ENCODE measurements at places on chromosomes 3 and 15.

DNA sequence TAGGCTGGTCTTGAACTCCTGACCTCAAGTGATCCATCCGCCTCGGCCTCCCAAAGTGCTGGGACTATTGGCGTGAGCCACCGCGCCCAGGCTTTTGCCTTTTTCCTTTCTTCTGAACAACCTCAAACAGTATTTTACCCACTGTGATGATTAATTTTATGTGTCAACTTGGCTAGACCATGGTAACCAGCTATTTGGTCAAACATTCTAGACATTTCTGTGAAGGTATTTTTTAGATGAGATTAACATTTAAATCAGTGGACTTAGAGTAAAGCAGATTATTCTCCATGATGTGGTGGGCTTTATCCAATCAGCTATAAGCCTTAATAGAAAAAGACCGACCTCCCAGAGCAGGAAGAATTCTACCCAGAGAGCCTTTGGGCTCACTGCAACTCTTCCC, 6.0 kb downstream of the SPATA12 start:
- DNase-seq = no peak

DNA sequence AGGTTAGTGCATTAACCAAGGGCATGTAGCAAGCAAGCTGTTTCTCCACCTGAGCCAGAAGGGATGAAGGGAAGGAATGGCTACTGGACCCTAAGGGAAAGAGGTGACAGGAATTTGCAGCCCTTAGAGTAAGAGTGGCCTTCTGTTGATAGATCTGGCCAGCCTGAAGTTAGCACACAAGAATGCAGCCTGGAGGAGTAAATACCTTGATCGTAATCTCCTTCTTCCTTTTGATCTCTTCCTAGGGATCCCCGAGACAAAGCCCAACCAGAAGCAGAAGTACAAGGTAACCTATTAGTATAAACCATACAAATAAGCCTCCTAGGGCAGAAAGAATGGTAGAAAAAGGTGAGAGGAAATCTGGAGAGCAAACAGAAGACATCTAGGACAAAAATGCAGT, 134.6 kb downstream of the ATP8B4 start:
- no peak for DNase-seq

DNA sequence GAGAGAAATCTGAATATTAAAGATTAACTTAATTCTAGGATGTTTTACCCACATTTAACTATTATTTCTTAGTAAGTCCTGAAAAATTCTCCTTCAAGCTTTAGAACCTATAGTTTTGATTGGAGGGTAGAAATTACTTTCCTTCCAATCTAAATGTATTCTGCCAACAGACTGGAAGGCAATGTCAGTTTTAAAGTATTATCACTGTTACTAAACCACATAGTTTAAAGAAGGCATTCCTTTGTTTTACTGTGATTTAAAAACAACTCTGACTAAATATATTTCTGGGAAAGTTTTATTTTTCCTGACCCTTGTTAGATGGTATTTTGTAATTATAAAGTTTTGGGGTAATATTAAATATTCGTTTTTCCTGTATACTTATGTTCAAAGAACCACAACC, 382.5 kb downstream of the TBC1D5 start:
- no peak for DNase-seq

- DNase-seq = no peak
These were observed 1.4 kb downstream of the SLC41A3 start for GRCh38 chr3:126082362-126083137.

GRCh38 chr3:45741742-45742460, 52.7 kb downstream of the SACM1L start:
- no peak for DNase-seq

DNA sequence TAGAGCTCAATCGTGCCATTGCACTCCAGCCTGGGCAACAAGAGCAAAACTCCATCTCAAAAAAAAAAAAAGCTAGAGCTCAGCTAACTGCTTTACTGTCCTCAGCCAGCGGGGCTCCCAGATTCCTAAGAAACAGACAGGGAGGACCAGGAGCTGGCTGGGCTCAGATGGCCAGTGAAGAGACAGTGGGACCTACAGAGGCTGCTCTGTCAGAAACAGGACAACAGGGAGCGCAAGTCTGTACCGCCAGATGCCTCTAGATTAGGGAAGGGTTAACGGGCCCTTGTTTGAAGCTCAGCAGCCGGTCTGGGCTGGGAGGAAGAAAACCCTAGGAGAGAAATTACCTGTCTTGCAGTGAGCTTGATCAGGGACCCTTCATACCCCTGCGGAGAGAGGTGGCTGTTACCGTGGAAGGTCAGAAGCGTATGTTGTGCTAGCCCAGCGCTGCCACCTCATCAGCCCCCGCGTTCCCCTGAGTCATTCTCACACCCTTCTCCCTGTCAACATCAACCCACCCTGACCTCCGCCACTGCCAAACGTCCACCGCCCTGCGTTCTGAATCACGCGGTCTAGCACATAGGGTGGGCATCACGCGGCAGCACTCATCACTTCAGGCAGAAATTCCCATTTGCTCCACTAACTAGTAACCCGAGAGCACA, 25.3 kb downstream of the RBPMS2 start:
- DNase-seq = no peak

GRCh38 chr3:117286488-117286887, 576.9 kb downstream of the TUSC7 start:
- DNase-seq = no peak

GRCh38 chr3:188839187-188839695, 332.5 kb upstream of the TPRG1 start:
- DNase-seq = no peak

DNA sequence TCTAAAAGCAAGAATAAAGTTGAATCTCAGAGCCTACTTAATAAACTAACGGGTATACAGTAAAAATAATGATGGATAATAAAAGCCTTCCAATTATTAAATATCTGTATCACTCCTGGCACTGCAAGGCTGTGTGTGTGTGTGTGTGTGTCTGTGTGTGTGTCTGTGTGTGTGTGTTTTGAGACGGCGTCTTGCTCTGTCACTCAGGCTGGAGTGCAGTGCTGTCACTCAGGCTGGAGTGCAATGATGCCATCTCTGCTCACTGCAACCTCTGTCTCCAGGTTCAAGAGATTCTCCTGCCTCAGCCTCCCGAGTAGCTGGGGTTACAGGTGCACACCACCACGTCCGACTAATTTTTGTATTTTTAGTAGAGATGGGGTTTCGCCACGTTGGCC, 62.5 kb downstream of the TBL1XR1 start:
- DNase-seq = no peak

GRCh38 chr3:114538211-114538610, 244.4 kb downstream of the TIGIT start:
- DNase-seq = no peak

DNA sequence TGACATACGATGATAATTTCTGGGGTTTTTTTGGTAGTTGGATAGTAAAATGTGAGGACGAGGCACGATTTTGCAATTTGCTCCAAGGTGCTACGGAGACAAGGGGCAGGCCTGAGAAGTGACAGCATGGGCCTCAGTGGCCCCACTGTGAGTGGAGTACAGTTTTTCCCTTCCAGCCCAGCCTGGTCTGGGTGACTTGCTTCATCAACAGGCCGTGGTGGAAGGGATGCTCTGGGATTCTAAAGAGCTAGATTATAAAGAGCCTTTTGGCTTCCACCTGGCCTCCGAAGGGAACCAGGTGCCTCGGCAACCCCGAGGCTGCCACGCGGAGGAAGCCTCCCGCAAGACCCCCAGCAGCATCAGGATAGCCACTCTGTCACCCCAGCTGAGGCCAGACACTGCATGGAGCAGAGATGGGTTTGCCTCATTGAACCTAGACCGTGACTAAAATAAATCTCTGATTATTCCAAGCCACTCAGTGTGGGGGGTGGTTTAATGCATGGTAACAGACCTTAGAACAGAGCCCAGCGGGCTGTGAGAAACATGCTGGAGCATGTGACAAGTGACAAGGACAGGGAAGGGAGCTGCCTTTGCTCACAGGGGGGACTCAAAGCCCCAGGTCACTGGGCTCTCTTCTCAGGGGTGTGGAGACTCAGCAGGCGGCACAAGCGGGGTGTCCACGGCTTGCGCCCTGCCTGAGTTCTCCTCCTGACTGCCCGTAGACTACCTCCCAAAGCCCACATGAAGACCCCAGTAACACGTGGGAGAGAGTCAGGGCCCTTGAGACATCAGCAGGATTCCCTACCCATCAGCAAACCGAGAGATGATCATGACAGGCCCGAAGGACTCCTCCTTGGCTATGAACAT, 22.6 kb upstream of the SLC41A3 start:
- DNase-seq = no peak

DNA sequence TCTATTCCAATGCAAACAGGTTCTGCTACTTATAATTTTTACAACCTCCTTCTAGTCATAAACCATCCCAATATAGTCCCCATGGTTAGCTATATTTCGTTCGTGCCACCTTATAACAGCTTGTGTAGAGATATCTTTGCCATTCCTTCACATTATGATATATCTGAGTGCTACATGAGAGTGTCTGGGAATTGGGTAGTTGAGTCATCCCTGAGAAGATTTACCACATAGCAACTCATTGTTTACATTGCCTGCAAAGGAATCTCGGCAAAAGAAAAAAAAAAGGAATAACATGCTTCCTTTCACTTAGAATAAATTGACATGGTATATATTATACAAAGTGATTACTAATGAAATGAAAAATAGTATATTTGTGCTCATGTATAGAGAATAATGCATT, 86.0 kb upstream of the VGLL3 start:
- peak; percentile 80 for DNase-seq

- DNase-seq = no peak
These were observed 24.2 kb upstream of the CD96 start for GRCh38 chr3:111517801-111518200.

DNA sequence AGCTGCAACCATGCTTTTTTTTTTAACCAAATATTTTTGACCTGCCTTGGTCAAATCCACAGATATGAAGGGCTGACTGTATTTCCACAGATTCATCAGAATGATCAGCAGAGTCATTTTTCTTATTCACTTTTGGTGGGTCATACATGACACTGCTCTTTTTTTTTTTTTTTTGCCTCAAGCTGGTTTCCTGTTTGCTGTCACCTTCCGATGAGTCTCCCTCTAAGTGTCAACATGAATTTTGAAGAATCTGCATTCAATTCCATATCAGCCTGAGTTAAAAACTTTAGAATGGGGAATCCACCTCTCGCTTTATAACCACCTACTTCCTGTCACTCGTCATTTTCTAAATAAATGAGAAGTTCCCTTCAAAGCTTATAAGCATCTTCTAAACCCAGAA, 2.2 kb upstream of the SLC12A8 start:
- no peak for DNase-seq

DNA sequence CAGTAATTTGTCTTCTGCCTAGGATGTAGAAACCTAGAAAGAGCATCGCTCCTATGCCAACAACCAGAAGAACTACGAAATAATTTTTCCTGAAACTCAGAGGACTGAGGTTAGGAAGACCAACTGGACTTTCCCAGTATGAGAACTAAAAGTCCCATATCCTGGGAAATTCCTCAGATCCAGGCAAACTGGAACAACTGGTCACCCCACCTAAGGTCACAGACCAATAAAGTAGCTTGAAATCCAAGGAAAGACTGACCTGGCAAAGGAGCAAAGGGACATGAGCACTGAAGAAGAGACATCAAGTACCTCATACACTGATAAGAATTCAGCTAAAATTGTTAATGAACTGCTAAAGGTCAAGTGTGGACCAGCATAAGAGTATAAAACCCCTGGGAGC, 6.6 kb downstream of the RPL39L start:
- no peak for DNase-seq

- DNase-seq = no peak
These were observed 361 bp upstream of the STXBP5L start for GRCh38 chr3:120907659-120908029.

- DNase-seq = no peak
These were observed 27.9 kb upstream of the OCA2 start for GRCh38 chr15:28127036-28127435.

DNA sequence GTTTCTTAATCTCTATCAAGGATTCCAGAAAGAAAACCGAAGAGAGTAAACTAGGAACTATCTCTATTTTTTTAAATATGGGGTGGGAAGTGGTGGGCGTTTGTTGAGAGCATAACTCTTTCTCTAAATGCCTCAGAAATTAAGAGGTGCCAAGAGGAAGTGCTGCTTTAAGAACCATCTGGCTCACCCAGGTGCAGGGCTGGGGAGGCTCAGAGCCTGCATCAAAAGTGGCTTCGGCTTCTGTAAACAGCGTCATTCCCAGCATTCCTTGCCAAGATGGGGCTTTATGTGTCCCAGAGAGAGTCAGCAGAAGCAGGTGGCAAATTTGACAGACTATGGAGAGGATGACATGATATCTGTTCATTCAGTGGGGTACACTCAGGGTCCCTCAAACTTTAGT, 123.3 kb upstream of the BFSP2 start:
- no peak for DNase-seq

- DNase-seq = peak; percentile 37
These were observed 19.0 kb downstream of the THBS1 start for GRCh38 chr15:39599871-39600270.

- no peak for DNase-seq
These were observed 84.6 kb upstream of the PXYLP1 start for GRCh38 chr3:141146979-141147470.

DNA sequence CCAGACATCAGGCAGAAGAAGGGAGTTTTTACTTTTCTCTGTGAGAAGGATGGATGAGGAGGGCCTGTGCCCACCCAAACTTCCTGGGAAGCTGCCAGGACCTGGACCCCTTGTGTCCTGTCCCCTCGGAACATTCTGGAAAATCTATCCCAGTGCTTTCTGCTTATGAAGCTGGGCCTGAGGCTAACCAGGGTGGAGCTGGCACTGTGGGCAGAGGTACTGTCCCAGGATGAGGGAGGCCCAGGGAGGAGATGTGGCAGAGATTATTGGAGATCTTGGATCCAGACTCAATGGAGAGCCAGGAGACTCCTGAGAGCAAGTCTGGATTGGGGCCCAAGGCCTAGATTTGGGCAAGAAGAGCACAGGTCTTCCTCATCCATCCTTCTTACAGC, 44.4 kb downstream of the SPSB4 start:
- DNase-seq = no peak

DNA sequence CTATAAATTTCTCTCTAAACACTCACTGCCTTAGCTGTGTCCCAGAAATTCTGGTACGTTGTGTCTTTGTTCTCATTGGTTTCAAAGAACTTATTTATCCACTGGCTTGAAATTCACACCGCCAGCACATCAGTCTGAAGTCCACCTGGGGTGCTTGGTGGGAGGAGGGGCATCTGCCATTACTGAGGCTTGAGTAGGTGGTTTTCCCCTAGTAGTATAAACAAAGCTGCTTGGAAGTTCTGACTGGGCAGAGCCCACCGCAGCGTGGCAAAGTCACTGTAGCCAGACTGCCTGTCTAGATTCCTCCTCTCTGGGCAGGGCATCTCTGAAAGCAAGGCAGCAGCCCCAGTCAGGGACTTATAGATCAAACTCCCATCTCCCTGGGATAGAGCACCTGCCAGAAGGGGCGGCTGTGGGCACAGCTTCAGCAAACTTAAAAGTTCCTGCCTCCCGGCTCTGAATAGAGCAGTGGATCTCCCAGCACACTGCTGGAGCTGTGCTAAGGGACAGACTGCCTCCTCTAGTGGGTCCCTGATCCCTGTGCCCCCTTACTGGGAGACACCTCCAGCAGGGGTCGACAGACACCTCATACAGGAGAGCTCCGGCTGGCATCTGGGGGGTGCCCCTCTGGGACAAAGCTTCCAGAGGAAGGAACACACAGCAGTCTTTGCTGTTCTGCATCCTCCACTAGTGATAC, 114.1 kb downstream of the SUCLG2 start:
- no peak for DNase-seq

GRCh38 chr3:172227340-172228035, 188.1 kb downstream of the FNDC3B start:
- DNase-seq = no peak

All from astrocyte of the spinal cord (primary cell).